ENCODE measurements at places on chromosomes 13 and 19.
A peak's percentile ranks its signal among the peaks of the same experiment; 100 is the strongest.

DNA sequence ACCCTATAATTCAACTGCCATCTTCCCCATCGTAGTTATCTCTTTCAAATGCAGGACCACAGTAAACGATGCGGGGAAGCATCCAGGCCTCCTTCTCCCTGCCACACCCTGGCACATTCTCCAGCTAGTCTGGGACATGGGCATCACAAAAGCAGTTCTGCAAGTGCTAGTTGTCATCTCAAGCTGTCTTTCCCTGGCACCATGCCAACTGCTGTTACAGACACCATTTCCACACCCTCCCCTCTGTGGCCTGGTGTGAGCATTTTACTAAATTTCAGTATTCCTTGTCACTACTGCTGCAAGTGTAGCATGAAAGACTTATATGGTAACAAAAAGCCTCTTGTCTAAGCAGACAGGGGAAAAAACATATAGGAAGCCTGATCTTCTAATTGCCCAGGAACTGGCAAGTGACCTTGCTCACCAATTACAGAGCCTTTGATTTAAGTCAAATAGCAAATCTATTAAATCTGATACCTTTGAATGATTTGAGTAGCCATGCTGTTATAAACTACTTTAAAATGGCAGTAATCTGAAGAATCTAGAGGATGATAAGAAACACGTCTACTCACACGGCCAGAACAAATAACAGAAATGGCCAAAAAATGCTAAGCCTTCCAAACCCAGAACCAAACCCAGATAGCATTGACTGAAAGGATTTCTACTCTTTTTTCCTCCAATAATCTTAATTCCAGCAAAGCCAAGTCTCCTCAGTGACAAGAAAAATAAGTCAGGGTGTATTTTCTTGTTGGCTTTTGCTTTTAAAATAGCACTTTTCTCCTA, 179.0 kb downstream of the NUFIP1 start:
- DNase-seq = no peak

DNA sequence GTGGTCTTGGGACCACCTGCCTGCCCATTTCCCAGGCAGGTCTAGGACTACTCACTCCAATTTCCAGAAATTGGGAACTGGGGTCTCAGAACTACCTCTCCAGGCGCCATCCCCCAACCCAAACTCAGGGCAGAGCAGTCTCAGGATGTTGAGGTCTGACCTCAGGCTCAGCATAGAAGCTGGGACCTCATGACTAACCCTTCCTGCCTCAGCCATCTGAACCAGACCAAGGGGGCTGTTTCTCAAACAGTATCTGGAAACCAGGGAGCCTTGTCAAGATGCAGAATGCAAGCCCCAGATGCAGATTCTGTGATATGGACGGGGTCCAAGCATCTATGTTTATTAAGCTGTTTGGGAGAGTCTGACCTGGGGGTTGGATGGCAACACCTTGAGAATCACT, 1.3 kb downstream of the FBXW9 start:
- DNase-seq = no peak

DNA sequence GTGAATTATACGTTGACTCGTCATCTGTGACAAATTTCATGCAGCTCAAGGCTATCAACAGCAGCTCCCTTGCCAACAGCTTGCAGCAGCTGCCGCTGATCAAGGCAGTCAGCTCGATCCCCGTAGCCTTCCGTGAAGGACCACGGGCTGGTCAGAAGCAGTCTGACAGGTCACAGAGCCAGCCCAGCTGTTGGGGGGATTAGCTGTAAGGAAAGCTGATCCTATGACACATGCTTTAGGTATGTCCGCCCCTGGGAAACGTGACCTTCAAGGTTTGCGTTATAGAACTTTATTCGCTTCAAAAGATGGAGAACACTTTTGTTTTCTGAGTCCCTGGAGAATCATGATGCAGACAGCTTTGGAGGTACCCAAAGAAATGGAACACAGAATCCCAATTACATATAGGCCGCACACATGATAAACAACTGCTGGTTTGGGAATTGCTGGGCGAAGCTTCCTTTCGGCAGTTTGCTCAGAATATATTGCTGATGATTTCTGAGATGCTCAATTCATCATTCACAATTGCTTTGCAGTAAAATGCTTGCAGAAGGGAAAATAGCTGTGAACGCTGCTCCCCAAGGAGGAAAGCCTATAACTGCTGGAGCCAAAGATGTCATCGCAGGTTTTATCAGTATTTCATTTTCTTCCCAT, 62.6 kb upstream of the USP29 start:
- DNase-seq = no peak

GRCh38 chr13:26872525-26873385, 112.2 kb upstream of the GPR12 start:
- DNase-seq = peak; percentile 17

DNA sequence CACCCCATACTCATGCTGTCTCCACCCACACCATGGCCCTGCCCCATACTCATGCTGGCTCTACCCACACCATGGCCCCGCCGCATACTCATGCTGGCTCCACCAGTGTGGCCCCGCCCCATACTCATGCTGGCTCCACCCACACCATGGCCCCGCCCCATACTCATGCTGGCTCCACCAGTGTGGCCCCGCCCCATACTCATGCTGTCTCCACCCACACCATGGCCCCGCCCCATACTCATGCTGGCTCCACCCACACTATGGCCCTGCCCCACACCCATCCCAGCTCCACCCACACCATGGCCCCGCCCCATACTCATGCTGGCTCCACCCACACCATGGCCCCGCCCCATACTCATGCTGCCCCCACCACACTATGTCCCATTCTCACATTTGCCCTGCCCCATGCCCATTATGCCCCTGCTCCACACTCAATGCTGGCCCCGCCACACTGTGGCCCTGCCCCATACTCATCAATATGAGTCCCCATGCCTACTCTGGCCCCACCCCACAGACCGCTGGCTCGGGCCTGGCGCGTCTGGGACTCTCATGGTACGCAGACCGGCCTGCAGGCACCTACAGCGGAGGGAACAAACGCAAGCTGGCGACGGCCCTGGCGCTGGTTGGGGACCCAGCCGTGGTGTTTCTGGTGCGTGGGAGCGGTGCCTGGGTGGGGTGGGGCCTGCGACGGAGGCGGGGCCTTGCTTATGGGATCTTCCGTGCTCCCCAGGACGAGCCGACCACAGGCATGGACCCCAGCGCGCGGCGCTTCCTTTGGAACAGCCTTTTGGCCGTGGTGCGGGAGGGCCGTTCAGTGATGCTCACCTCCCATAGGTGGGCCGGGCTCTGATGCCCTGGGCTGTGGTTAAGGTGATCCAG, 3.7 kb upstream of the ARHGAP45 start:
- DNase-seq = no peak
